NCI-H524 (cell line): ENCODE measurements at places on chromosomes 11 and 22.

- DNase-seq, result no peak
Measured at GRCh38 chr11:37512156-37512780, 914.2 kb upstream of the RAG2 start.

DNA sequence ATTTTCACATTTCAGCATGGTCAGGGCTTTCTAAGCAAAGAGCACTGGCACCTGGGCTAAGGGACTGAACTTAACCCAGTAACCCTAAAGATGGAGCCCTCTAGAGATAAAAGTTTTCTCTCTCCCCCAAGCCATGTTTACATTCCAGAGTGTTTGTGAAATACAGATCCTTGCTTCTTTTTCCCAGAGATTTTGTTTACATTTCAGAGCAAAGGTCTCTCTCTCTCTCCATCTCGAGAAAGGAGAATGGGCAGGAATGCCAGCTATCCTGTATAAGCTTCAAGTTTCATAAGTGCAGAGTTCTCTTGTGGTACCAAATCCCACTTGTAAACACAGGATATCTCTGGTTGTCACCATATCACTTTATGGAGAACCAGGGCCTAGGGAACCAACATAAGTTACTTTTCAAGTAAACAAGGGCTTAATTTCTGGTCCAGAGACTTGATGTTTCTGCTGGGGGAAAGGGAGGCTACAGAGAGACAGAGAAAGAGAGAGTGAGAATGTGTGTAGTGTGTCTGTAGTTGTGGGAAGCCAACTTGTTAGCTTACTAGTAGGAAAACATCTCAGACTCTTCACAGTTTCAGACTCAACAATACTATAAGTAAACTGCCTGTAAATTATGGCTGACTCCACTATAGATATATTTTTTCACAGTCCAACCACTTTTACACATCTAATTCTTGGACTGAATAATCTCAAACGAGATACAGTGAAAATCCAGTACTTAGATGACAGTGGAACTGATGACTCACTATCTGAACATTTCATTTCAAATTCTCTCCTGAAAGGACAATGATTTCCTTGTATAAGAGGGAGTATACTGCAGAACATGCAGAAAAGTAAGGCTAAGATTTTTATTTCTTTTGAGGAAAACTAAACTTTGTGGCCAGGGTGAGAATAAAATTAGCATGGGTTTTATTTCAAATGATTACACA, 76.2 kb downstream of the ARHGAP32 start:
- no peak for DNase-seq

DNA sequence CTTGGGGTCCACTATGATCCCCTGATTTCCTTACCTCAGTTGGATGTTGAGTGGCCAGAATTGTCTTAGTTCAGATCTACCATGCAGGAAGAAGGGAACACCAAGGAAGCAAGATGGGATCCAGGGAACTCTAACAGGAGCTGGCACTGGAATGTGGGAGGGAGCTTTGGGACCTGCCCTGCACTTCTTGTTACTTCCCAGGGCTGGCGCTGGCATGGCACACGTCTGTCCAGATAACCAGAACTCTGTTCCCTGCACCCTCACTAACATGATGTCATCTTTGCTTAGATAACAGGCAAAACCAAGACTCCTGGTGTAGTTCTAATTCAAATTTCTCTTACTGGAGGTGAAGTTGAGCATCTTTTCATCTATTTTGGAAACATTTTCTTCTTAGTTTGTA, 550.0 kb downstream of the MN1 start:
- DNase-seq, result no peak

GRCh38 chr11:81744336-81745116, 989.1 kb downstream of the FAM181B start:
- no peak for DNase-seq
